ENCODE measurements at places on chromosomes 1 and 21.

- DNase-seq = no peak
Measured at GRCh38 chr1:54981466-54981865, 1.0 kb downstream of the TMEM61 start.

DNA sequence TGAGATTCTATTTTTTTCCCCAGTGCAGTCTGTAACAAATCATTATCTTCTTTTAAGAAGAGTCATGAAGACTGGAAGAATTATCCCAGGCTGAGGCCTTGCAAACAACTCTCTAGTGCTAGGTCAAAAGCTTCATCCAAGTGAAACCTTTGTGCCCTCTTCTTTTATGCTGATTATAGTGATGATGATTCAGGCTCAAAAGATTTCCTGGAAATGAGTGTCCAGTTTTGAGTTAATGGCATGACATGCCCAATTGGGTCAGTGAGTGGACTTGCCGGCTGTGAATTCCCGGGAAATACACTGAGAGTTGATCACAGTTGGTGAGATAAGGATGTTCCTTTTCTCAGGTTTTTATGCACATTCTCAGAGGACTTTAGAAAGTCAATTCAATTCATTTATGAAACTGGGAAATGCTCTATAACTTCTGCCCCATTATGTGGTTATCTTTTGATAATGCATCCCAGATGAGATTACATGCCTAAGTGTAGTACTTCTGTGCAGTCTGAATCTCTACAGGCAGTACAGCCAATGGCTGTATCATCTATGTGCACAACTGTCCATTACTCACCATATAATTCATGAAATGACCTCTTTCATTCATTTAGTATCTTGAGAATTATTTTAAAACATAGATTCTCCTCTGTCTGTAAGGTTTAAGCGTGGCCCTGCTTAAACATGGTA lies 66.2 kb downstream of the S1PR1 start:
- no peak for DNase-seq

- no peak for DNase-seq
Measured at GRCh38 chr1:6509220-6509918, 17.9 kb upstream of the PLEKHG5 start.

- no peak for DNase-seq
Measured at GRCh38 chr1:84619383-84620102, 45.3 kb upstream of the CTBS start.

DNA sequence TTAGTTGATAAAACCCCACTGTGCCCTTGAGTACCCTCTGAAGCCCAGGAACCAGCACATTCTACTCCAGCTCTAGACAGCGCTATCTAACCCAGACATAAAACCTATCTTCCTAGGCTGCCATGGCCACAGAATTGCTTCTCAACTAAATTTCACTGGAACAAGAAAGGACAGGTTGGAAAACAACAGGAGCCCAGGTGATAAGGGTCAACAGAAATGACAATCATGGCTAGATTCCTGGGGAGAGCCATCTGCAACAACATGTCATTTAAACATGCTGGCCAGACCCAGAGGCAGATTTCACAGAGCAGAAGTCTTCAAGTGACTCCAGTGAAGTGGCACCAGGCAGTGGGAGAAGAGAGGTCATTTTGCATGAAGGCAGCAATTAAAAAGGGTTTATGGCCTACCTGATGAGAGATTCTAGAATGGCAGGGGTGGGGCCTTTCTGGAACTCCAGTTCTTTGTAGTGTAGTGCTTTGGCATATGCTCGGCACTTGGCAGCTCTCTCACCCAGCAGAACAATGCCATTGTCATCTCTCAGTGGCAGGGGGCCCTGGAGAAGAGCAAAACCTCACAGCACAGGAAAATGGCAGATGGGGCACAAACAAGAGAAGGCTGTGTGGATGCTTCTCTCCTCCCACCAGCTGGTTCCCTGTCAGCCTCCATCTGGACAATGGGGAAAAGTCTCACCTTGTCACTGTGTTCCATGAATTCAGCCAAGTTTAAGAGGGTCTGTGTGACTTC lies 9.9 kb downstream of the ANGPTL7 start:
- DNase-seq = no peak

DNA sequence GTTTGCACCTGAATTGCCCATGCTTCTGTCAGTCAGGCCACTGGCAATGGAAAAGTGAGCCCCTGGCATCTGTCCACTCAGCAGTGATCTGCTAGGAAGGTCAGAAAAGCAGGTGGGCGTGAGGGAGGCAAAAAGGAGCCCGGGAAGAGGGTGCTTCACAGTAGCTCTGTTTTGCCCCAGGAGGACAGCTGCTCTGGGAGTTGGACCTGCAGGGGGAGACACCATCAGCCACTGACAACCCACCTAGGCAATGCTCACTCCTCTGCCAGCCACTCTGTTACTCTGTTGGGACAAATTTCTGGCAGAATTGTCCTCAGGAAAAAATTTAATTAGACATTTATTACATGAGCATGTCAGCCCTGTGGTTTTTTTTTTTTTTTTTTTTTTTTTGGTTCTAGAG lies 146.4 kb downstream of the LRIG2 start:
- no peak for DNase-seq

GRCh38 chr21:28991861-28992525 lies 684 bp downstream of the LTN1 start:
- no peak for DNase-seq

DNA sequence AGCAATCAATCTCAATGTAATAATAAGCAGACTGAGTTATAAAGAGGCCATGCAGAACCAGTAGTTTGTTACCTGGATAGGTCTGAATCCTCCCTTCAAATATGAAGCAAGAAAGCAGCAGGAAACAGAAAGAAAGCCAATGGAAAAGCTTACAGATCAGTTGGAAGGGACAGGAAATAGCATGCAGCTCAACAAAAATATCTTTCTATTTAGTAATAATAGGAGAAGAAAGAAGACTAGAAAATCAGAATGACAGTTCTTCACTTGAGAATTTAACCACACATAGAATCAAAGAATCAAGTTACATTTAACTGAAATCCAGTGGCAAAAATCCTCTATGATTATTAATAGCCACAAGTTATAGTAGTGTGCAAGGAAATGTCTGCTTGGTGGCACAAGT lies 194.4 kb downstream of the EIF4G3 start:
- no peak for DNase-seq

GRCh38 chr1:116909512-116910378 lies at the start of gene PTGFRN:
TSS of gene PTGFRN (plus strand) at chr1:116909916. CDS start at chr1:116910204, 288 bp downstream.
- peak; percentile 59 for DNase-seq

DNA sequence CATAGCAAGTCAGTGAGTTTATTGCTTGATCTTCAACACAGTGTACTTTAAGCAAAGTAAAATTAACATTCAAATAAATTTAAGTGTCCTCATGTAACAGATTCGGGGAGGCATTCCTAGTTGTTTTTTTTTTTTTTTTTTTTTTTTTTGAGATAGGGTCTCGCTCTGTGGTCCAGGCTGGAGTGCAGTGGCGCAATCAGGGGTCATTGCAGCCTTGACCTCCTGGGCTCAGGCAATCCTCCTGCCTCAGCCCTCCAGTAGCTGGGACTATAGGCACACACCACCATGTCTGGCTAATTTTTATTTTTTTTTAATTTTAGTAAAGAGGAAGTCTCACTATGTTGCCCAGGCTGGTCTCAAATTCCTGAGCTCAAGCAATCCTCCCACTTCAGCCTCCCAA lies 22.8 kb downstream of the OSBPL9 start:
- no peak for DNase-seq

DNA sequence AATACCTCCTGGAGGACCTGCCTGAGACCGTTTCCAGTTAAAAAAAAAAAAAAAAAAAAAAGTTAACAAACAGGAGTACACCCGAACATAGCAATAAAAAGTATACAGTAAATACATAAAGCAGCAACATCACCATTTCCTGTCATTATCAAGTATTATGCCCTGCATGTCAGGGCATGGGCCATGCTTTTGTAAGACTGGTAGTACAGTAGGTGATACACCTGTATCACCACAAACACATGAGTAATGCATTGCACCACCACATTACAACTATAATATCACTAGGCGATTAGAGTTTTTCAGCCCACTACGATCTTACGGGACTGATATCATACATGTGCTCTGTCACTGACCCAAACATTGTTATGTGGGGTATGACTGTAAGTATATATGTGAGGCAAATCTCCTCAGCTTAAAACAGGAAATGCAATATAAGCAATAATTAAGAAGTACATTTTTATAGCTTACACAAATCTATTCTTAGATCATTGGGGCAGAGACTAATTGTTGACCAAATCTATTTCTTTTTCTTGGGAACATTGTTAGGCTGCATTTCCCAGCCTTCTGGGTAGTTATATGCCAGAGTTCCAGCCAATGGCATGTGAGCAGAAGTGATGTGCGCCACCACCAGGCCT lies 98.1 kb downstream of the PLD5 start:
- no peak for DNase-seq

DNA sequence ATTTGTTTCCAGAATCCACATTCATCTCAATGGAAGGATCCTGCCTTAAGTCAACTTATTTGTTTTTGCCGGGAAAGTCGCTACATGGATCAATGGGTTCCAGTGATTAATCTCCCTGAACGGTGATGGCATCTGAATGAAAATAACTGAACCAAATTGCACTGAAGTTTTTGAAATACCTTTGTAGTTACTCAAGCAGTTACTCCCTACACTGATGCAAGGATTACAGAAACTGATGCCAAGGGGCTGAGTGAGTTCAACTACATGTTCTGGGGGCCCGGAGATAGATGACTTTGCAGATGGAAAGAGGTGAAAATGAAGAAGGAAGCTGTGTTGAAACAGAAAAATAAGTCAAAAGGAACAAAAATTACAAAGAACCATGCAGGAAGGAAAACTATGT lies 2.6 kb downstream of the GADD45A start:
- no peak for DNase-seq

DNA sequence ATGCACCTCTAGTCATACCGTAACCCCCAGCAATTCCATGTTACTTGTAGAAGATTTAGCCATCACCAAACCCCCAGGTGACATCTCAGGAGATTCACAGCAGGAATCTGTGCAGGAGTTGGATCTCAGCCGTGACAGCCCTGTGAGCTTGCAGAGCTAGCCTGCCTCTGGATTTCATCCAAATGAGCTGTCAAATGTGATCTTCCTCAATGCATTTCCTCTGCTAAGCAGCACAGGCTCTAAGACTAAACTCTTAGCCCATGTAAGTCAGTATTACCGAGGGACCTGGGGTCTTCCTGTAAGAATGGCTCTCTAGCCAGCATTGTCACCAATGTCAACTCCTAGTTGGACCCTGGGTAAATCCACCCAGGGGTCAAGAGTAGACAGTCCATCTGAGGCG lies 41.7 kb downstream of the UMODL1 start:
- DNase-seq = no peak

GRCh38 chr1:23561813-23562100 lies 2.5 kb upstream of the ID3 start:
- DNase-seq = no peak

- no peak for DNase-seq
Measured at GRCh38 chr21:43997766-43998742, 14.1 kb upstream of the TRAPPC10 start.

All from NCI-H1048 (cell line).